ENCODE measurements at places on chromosomes 3 and 15.
A peak's percentile ranks its signal among the peaks of the same experiment; 100 is the strongest.

DNA sequence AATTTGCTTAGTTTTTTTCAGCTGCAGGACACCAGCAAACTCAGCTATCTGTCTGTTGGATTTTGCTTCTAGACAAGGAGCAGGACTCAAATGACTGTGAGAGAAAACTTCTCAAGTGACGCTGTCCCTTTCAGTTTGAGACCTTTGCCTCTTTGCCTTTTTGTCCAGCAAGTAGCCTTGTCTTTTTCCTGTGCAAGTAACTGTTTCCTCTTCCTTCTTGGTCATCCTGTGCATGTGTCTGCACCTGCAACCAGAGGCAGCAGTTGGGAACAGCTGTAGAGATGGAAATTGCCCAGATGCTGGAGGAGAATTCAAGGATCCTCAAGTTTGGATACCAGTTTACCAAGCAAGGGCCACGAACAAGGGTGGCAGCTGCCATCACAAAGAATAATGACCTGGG lies 23.3 kb upstream of the TMOD3 start:
- DNase-seq = no peak

- peak; percentile 77 for DNase-seq
Measured at GRCh38 chr3:16842272-16843270, 42.2 kb upstream of the PLCL2 start.

DNA sequence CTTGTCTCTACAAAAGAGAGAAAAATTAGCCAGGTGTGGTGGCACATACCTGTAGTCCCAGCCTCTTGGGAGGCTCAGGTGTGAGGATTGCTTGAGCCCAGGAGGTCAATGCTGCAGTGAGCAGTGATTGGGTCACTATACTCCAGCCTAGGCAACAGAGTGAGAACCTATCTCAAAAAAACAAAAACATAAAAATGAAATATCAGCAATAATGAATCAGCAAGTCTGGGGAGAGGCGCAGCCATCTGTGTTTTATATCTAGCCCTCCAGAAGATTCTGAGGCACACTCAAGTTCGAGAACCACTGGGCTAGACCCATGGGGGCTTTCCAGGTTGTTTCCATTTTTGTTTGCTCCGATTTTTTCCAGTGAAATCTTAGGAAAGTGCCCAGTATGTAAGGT lies 88.1 kb upstream of the BCL6 start:
- no peak for DNase-seq

GRCh38 chr3:21599890-21600289 lies 151.1 kb downstream of the ZNF385D start:
- DNase-seq = no peak

DNA sequence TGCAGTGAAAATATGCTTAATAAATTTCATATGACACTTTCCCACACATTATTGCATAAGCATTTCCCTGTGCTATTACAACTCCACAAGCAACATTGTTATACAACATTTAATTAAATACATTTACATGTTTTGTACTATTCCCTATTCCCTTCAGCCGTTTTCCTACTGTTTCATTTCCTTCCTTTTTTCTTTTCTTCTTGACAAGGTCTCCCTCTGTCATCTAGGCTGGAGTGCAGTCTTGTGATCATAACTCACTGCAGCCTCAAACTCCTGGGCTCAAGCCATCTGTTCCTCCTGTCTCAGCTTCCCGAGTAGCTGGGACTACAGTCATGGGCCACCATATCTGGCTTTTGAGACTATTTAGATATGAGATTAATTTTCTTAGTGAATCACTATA lies 254.7 kb downstream of the NFKBIZ start:
- no peak for DNase-seq

DNA sequence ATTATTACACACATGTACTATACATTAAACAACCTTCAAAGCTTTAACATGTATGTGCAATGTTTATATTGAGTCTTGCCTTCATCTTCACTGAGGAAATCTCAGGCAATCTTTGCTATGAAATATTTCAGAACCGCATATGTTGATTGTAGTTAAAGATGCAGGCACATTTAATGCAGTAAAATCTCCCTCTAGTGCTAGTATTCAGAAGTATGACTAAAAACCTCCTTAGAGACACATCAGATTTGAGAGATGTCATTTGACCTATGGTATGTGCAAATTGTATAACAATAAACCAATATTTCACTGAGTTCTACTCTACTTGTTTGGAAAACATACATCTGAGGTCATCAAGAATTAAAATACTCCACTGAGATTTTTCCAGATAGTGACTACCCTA lies 123.8 kb upstream of the C15orf61 start:
- no peak for DNase-seq

- DNase-seq = no peak
Measured at GRCh38 chr15:42035435-42035761, 14.6 kb upstream of the PLA2G4E start.

- no peak for DNase-seq
Measured at GRCh38 chr3:126784254-126784653, 80.2 kb downstream of the CHCHD6 start.

- DNase-seq = no peak
Measured at GRCh38 chr3:133897547-133897946, 1.9 kb upstream of the RAB6B start.

- no peak for DNase-seq
Measured at GRCh38 chr15:47618241-47618640, 99.1 kb upstream of the SEMA6D start.

DNA sequence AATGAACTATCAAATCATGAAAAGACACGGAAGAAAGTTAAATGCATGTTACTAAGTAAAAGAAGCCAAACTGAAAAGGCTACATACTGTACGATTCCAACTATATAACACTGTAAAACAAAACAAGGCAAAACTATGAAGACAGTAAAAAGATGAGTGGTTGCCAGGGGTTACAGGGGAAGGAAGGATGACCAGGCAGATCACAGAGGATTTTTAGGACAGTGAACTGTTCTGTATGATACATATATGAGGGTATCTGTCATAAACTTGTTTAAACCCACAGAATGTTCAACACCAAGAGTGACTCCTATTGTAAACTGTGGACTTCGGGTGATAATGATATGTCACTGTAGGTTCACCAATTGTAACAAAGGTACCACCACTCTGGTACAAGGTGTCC lies 60.6 kb downstream of the CHSY1 start:
- no peak for DNase-seq

GRCh38 chr3:71066356-71066755 lies 517.2 kb downstream of the FOXP1 start:
- DNase-seq = no peak

GRCh38 chr3:108334701-108335100 lies 38.4 kb downstream of the HHLA2 start:
- no peak for DNase-seq

DNA sequence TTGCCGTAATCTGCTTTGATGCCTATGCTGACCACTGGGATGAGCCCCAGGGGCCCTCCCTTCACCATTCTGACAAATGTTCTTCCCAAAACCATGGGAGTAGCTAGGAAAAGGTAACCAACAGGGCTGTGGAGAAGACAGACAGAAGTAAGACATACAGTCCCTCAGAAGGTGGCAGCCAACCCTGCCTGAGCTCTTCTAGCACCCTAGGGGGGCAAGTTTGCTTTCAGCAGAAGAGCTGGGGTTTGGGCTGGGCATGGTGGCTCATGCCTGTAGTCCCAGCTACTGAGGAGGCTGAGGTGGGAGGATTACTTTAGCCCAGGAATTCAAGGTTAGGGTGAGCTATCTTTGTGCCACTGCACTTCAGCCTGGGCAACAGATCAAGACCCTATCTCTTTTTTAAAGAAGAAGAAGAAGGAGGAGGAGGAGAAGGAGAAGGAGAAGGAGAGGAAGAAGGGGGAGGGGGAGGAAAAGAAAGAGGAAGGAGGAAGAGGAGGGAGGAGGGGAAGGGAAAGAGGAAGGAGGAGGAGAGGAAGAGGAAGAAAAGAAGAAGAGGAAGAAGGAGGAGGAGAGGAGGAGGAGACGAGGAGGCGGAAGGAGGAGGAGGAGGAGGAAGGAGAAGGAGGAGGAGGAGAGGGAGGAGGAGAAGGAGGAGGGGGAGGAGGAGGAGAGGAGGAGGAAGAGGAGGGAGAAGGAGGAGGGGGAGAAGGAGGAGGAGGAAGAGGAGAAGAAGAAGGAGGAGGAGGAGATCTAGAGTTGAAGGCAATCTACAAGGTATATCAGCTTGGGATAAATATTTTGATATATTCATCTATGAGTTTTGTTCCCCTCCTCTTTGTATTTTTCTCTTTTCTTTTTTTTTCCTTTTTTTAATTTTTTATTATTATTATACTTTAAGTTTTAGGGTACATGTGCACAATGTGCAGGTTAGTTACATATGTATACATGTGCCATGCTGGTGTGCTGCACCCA lies 44.9 kb upstream of the ABHD2 start:
- DNase-seq = no peak

All from NCI-H187 treated with DMSO at 0.1 percent for 48 hours (cell line).